ENCODE measurements at places on chromosomes 1 and 21.

DNA sequence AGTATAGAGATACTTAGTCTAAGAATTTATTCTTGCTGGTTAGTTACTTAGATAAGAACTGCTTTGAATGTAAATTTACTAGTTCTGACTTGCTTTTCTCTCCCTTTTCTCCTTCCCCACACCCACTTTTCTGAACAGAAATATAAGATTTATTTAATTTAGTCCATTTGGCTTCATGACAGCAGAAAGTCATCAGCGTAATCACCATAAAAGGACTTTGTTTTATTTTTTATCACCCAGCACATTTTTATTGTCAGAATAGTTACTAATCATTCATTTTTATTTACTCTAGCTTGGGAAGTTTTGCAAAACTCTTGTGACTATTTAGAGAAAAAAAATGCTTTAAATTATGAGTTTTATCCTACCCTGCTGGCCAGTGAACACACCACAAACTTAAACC, 197.2 kb downstream of the CHRM3 start:
- no peak for DNase-seq

GRCh38 chr1:235631816-235632215, 17.8 kb downstream of the GNG4 start:
- DNase-seq, result no peak

DNA sequence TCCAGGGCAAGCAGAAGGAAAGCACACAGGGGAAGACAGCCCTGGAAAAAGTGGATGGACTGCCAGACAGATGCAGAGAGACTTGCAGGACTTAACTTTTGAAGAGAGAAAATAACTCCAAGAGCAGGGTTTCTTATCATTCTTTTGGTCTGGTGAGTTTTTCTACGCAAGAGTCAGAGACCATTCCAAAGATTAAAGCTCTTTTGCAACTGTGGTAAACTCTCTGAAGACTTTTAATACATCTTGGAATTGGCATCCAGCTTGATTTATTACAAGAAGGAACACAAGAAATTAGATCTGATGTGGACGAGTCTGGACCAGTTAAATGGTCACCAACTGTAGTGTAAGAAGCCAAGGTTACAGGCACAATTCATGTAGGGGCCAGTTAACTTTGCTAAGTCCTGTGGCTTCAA, 153.4 kb downstream of the SIPA1L2 start:
- DNase-seq, result no peak

DNA sequence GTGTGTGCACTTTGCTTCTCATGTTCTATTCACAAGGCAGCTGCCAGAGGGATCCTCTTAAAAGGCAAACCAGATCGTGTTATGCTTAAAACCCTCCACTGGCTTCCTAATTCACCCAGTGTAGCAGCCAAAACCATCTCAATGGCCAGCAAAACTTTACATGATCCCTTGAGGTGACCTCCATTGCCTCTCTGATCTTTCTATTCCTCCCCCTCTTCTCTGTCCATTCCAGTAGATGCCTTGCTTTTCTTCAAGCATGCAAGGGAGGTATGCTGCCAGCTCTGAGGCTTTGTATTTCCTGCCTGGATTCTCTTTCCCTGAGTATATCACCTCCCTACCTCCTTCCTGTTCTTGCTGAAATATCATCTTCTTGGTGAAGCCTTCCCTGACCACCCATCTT, 93.2 kb upstream of the KCNK2 start:
- DNase-seq, result no peak

- DNase-seq, result no peak
Observed at GRCh38 chr21:14687268-14687625, 141.1 kb upstream of the SAMSN1 start.

DNA sequence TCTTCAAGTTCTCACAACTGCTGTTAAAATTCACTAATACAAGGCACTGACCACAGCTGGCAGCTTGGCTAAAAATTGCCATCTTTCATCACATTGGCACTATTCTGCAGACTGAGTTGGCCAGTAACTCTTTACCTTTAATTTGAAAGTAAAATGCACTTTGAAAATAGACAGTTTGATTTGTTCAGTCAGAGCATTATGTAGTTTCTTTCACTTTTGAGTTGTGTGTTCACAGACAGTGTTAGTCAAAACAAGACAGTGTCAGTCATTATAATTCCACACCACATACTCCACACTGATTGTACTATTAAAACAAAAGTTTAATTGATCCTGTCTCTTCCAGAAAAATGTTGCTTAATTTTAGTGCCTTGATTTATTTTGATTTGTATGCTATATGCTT, 160.7 kb downstream of the SDCCAG8 start:
- no peak for DNase-seq

DNA sequence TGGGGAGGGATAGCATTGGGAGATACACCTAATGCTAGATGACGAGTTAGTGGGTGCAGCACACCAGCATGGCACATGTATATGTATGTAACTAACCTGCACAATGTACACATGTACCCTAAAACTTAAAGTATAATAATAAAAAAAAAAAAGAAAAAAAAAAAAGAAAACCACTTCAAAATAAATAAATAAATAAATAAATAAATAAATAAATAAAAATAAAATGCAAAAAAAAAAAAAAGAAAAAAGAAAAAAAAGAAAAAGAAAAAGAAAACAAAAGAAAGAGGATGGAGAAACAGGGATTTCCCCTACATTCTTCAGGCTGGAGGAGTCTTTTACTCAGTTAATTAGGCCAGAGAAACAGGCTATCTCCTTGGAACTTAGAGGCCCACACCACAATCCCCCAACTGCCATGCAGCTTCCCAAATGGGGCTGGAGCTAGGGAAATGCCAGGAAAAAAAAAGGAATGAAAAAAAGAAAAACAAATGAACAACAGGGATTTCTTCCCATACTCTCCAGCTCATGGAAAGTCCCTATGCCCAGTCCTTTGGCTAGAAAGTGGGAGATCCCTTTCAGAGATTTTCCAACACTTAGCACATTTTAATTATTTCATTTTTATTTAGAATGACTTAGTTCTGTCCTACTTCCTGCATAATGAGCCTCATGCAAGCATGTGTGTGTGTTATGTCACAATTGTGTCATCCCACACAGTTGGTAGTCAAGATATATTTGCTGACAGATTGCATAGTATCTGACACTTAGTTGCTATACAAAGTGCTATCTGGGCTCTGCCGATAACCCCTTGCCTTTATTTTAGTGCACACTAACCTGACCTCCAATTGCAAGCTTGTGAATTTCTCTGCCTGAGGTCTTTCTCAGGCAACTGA, 486.4 kb downstream of the PLPP3 start:
- DNase-seq, result no peak

- DNase-seq, result no peak
Observed at GRCh38 chr21:16570856-16571255, 841.1 kb downstream of the USP25 start.

DNA sequence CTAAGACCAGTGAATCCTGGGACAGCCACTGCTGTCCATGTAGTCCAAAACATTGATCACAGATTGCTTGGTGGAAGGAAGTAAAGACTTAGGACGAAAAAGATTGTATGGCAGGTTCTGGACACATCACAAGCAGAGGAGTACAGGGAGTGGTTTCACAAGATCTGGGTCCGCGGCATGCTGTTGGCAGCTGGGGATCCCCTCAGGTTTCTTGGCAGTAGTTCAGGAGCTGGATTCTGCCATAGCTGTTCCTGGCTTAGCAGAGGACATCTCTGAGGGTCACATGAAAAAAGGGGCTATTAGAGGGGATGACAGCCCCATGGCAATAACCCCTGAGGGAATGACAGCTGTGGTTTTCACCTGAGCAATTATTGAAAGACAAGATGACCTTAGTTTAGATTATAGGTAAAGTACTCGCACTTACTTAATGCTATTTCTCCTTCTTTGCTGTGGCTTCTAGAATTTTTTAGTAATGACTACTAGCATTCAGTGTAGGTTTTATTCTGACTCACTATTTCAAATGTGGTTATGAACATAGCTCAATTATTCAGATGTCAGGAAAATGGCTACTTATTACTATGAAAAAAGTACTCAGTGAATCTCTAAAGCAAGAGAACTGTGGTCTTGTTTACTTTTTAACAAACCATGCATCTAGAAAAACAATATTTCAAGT, 8.2 kb downstream of the KRTAP27-1 start:
- no peak for DNase-seq

DNA sequence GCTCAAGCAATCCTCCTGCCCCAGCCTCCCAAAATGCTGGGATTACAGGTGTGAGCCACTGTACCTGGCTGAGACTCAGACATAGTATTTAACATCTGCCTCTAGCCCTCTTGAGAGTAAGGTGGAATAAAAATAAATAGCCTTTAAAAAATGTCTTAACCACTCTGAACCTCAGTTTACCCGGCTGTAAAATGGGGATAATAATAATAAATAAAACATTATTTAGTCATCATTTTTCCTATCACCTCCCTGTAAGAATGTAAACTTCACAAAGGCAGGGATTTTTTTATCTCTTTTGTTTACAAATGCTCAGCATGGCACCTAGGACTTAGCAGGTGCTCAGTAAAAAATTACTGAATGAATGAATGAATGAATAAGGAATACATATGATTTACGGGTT, 17.2 kb downstream of the EPHB2 start:
- DNase-seq, result no peak

DNA sequence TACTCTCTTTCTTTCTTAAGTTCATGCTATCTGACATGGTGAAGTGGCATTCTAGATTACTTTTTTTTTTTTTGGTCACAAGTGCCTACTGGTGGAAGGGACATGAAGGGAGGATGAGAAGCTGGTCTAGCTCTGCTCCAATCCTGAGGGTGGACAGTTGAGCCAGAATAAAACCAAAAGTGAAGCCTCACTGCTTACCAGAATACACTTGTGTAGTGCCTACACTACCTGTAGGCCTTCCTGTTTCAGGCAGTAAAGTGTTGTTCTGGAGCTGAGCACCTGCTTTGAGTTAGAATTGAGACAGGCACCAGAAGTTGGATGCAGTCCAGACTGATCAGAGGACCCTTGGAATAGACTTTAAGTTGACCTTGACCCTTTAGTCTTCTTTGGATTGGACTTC, 40.4 kb upstream of the APOBEC4 start:
- DNase-seq, result no peak

DNA sequence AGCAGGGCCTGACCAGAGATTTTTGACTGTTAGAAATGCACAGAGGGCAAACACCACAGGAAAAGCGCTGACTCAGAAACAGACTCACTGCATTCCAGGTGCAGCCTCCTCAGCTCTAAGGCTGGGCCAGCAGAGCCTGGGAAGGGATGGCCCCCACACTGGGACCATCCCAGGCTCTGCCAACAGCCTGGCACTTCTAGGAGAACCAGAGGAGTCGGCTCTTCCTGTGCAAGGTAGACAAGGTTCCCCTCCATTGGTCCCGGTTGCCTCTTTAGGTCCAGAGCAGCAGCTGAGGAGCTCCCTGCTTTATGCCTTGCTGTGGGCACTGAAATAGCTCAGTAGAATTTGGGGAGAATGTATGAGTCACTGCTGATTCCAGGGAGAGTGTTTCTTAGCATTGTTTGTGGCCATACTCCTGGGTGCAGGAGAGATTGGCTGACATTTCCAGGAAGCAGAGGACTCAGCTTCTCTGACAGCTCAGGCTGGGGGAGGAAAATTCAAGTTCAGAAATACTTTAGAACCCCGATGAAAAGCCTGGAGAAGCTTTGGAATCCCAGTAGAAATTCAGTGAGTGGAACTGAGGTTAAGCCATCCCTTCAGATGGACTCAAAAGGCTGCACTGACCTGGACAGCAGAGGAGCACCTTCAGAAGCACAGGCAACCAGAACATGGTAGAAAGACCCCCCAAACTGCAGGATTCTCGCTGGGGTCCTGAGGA, 19.7 kb downstream of the PRAMEF1 start:
- DNase-seq, result no peak

DNA sequence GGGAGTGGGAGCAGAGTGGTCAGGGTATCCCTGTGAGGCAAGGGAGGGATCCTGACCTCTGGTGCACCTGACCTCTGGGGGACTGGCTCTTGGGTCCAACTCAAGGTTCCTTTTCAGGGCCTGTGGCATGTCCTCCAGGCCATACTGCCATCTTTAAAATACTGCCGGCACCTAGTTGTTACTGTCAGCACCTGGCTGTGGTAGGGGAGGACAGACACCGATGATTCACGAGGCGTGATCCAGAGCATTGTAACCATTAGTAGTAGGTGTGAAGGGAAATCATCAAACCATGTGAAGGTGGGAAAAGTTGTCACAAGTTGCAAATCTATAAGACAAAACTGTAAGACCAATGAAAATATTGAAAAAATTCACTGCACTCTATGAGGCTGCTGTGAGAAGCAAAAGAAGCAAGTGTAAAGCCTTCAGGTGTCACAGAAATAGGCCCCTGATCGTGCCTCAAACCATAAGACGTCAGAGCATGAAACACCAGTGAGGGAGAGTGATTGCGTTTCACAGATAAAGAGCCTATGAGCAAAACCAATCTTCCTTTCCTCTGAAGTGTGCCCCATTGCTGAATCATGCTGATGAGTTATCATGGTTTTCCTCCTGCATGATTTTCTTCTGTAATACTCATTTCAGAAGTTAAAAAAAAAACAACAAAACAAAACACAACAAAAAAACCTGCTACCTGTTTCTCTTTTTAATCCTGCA, 55.3 kb downstream of the CDC7 start:
- DNase-seq, result peak; percentile 24
